Fibroblast of the aortic adventitia (primary cell): ENCODE measurements at places on chromosomes 7 and 10. TPM values are rescaled to one million over a fixed set of nuclear protein-coding genes. Genes with fewer than 3 reads are reported as not detected.

GJD4 gene
- 0.09 TPM in 1 of 2 replicates, not detected in the other for total RNA-seq

GRCh38 chr7:2896131-2896530, 52.0 kb upstream of the GNA12 start:
- DNase-seq = no peak

- no peak for DNase-seq
These were observed 13.2 kb upstream of the SCIN start for GRCh38 chr7:12557282-12557681.

ZNF853 gene
- total RNA-seq = 0.54 and 1.6 TPM in 2 replicates

DNA sequence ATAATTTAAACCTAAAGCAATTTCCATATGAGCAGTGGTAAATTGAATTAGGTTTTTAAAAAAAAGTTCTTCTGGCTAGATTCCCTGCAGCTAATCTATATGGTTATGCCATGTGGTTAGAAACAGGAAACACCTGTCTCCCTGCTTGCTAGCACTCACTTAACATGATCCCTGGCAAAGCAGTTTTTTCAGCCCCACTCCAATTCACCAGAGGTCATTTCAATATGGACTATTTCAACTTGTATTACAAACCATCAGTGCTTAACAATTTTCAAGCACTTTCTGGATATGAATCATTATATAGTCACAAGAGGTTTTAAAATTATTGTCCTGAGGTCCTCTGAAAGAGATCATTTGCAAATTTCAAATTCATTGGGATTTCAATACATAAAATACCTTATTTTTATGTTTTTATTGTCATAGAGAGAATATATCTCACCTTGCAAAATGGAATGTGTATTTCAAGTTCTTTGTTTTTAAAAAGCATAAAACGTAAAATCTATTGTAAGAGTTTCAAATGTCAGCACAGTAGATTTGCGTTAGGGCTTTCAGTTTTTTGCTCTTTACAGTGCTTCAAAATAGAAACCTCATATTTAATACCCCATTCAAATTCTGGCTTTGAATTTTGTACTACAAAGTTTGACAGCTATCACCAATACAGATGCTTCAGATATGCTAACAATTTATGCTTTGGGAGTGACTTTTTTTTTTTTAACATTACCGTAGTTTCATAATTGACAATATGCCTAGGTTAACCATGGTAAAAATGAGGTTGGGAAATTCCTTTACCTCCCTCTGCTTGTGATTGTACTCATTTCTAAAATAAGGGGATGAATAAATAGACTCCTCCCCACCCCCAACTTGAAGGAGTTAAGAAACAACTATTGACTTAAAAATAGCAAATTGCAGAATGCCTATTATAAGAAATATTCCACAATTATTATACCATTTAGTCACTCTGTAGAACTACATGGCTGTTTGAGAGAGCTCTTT, 117.5 kb upstream of the HGF start:
- DNase-seq = no peak

DNA sequence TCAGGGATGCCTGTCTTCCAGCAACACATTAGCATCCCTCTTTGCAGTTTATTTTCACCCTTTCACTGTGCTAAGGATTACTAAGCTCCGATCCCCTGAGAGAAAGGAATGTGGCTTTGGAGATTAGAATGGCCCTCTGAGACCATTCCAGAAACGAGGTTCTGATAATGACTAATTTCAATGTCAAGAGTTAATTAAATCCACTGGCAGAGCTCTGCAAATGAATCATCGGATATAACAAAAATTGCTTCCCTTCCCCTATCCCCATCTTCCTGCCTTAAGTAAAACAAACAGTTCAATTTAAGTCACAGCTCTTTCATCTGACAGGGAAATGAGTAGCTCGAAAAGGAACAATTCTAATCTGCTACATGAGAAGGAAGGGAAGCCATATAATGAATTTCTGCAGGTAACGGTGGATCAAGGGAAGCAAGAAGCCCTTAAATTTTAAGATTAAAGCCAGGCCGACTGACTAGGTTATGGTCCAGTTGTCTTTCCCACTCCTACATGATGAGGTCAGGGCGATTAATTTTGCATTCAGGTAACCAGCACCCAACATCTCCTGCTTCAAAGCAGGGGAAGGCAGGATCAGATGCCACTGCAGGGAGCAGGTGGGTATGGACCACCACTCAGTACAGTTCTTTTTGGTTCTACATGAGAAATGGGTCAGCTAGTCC, 50.5 kb downstream of the MALSU1 start:
- DNase-seq = peak; percentile 89

GRCh38 chr7:131244259-131244852, 83.3 kb upstream of the MKLN1 start:
- DNase-seq = peak; percentile 92

INSYN2A gene
- 0.27 TPM in 1 of 2 replicates, not detected in the other for total RNA-seq

- no peak for DNase-seq
These were observed 94.8 kb downstream of the TCERG1L start for GRCh38 chr10:131216681-131217230.

C10orf105 gene
- total RNA-seq = under 0.01 TPM in 1 of 2 replicates, not detected in the other

NUPR2 gene
- total RNA-seq = not detected in 2 replicates

PKD2L1 gene
- not detected in 2 replicates for total RNA-seq

DNA sequence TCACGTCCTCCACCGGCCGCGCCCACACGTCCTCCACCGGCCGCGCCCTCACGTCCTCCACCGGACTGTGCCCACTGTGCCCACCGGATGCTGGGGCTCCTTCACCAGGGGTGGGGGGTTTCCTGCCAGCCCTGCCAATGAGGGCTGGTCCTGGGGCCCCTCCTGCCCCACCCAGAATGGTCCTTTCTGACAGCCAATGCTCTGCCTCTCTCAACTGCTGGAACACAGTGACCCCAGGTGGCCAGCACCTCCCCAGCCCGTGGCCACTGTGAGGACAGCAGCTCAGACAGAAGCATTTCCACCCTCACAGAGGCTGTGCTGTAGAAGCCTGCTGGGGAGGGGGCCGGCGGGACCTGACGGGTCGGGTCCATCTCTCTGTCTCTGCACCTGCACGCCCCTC, 90.1 kb upstream of the DNAAF5 start:
- peak; percentile 5 for DNase-seq

VWC2 gene
- not detected in 2 replicates for total RNA-seq

DNA sequence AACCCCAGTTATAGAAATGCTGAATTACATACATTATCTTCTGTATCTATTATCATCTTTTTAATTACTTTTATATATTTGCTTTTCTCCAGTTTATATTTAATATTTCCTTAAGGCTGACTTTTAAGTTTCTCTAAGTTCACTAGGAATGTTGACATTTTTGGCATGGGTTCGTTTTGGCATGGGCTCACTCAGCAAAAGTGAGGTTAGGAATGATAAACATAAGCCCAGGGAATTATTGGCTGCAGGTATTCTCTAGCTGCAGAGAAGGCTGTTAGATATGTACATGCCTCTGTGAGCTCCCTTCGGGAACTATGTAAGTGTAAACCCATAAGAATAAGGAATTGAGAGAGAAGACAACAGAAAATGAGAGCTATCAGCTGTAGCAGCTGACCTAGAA, 63.6 kb upstream of the RAB18 start:
- DNase-seq = no peak

- peak; percentile 27 for DNase-seq
These were observed 115.2 kb upstream of the CDK1 start for GRCh38 chr10:60662917-60663614.
